ENCODE measurements at places on chromosomes 16 and 17.

GRCh38 chr16:66936462-66936861 lies 1.1 kb downstream of the CES2 start:
- DNase-seq: no peak

DNA sequence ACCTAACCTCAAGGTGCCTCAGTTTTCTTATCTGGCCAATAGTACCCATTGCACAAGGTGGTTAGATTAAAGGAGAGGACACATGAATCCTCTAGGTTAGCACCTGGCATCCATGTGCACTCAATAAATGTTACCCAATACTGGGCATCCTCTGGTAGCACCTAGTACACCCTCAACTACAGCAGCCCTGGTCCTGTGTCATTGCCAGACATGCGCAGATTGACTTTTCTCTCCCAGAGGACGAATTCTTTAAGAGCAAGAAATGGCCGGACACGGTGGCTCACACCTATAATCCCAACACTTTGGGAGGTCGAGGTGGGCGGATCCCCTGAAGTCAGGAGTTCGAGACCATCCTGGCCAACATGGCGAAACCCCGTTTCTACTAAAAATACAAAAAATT lies 7.3 kb downstream of the DUSP3 start:
- no peak for DNase-seq

GRCh38 chr17:77400445-77400870 lies 259.7 kb downstream of the SEC14L1 start:
- DNase-seq: no peak

DNA sequence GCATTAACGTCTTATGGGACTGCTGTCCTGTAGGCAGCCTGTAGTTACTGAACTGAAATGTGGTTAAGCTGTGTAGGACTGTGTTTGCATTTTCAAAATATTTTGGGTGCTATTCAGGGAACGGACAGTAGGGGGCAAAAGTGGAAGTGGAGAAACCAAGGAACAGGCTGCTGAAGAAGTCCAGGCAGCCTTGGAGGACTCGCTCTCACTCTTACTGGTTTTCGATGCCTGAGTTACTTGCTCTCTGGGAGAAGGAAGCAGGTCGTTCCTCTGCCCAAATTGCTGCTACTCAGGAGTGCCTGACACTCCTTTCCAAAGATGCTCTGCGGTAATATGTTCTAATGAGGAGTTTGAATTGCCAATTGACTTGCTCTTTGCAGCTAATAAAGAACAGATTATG lies 64.5 kb upstream of the RBFOX1 start:
- DNase-seq: no peak

GRCh38 chr16:48330189-48330840 lies 54.9 kb downstream of the SIAH1 start:
- DNase-seq: no peak

GRCh38 chr16:78748220-78748929 lies 648.9 kb downstream of the WWOX start:
- no peak for DNase-seq

GRCh38 chr16:89174055-89174827 lies 2.7 kb downstream of the CDH15 start:
- DNase-seq: no peak

- DNase-seq: no peak
These were observed 415 bp upstream of the FOXF1 start for GRCh38 chr16:86509759-86510464.

DNA sequence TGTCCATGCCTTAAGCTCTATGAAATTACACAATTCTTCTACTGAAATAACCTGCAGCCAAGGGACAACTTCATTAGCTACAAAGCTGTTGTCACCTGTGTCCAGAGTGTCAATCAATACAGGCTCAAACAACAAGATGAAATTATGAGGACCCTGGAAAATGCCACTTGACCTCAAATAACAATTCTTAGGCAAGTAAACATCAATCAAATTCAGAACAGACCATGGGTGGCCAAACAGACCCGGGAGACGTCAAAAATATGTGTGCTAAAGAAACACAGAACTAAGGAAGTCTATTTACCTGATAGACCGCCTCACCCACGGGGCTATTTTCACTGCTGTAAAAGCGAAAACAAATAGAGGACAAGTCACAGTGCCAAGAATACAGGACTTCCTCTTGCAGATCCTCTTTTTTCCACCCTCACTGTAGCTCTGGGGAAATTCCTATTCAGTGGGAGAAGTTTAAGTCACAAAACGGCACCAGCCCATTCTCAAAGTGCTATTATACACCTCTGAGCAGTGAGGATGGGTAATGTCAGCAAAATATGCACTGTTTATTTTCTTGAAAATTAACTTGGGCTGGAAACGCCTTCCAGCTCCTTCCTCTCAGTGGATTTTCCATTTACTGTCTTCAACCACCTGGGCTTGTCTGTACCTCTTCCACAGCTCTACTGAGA lies 2.7 kb downstream of the LITAF start:
- DNase-seq: no peak

GRCh38 chr17:21539146-21539545 lies 153.2 kb upstream of the KCNJ18 start:
- DNase-seq: no peak

DNA sequence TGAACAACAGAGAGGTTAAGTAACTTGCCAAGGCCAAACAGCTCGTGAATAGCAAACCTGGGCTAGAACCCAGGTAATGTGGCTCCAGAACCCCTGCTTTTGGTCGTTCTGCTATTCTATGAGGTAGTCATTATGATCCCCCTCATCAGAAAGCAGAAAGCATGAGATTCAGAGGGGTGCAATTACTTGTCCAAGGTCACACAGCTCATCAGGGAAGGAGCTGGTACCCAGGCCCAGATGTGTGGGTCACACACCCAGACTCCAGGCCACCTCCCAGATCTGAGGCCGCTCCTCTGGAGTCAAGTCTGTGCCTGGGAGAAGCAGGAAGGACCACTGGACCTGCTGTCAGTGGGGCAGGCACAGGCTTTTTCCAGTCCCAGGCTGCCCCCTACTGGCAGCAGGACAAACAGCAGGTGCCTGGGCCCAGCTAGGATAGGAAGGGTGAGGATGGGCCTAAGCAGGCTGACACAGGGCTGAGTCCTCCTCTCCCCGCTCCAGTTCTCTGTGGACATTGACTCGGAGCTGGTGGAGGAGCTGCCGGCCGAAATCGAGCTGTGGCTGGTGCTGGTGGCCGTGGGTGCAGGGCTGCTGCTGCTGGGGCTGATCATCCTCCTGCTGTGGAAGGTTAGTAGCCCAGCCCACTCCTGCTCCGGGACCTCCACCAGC lies 7.8 kb upstream of the PDK2 start:
- DNase-seq: no peak

DNA sequence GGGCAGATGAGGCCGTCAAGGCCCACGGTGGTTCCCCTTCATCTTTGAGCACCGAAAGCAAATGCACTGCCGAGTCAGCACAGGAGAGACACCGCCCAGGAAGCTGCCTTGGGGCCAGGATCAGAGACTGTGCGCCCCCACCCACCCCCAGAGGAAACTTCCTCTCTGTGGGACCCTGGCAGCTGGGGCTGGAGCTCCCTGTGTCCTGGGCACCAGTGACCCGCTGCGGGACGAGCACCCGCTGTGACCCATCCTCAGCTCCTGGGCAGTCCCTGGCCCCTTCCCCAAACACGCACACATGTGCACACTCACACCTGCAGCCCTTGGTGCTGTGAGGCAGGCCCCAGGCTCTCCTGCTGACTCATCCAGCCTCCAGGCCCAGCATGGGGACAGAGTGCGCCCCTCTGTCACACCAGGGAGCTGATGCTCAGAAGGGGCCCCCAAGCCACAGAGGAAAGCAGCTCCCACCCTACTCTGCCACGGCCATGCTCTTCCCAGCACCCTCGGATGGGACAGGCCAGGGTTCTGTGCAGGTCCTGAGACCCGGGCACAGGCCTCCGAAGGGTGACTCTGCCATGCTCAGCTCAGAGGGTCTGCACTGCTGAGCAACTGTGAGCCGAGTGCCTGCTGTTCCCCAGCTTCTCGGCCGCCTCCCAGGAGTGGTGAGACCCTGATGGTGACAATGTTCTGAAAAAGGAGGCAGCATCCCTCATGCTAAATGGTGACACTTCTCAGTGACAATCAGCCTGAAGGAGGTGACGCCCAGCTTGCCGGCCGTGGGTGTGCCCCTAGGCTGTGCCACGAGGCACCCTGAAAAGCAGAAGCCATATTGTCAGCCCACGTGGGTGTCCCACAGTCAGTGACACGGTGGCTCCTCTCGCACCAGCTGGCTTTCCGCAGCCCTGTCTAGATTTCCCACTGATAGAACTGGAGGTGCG lies 3.6 kb downstream of the PIEZO1 start:
- DNase-seq: no peak

- DNase-seq: no peak
These were observed 8.8 kb downstream of the FAM171A2 start for GRCh38 chr17:44354582-44355561.

DNA sequence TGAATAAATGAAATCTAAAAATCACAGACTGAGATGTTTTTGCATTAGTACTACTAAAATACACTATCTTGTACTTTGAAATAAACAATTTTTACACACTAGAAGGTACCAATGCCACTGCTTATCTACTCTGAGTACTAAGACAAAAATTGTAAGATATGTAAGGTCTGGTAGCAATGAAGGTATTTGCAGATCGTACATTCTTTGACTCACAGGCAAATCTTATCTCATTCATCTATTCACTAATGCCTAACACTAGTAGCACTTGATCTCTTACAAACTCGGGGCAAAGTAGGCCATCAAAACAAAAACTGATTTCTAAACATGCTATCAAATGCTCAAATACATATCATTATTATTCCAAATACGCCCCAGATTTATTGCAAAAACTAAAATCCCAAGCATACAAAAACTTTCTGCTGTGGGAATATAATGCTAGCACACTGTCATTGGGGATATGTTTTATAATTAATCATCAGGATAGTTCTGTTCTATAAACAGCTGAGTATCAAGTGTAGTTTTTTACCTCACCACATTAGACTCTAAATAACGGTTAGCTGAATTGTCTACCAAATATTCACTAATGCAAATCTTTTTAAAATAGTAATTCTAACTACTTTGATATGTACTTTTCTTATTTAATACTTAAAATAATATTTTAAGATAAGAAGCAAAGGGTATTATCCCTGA lies 68.0 kb downstream of the MED13 start:
- DNase-seq: no peak

- no peak for DNase-seq
These were observed 132.6 kb downstream of the ZNF423 start for GRCh38 chr16:49723310-49723709.

- DNase-seq: no peak
These were observed 5.1 kb downstream of the CFAP119 start for GRCh38 chr16:30756781-30757100.

GRCh38 chr17:58667934-58668597 lies 23.8 kb downstream of the TEX14 start:
- DNase-seq: no peak

DNA sequence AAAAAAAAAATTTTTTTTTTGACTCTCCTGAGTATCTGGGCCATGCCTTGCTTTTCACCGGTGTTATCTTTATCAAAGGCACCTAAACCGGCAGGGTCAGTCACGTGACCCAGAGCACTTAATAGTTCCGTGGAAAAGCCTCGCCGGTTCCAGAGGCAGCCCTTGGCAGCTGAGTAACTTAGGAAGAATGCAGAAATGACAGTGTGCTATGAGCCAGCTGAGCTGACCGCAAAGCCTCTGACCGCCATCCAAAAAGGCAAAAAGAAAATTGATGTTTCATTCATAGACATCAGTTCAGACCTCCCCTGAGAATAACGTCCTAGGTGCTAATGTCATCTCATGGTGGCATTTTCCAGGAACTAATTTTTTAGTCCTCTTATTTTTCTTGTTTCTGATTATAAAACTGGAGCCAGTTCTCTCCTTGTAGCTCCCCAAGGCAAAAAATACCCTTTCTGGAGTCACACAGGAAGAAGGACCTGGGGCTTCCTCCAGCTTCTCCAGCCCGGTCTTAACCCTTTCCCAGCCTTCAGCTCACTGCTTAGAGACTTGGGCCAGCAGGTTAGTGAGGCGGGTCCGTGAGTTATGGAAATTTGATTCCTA lies 122.6 kb downstream of the SOCS1 start:
- no peak for DNase-seq

DNA sequence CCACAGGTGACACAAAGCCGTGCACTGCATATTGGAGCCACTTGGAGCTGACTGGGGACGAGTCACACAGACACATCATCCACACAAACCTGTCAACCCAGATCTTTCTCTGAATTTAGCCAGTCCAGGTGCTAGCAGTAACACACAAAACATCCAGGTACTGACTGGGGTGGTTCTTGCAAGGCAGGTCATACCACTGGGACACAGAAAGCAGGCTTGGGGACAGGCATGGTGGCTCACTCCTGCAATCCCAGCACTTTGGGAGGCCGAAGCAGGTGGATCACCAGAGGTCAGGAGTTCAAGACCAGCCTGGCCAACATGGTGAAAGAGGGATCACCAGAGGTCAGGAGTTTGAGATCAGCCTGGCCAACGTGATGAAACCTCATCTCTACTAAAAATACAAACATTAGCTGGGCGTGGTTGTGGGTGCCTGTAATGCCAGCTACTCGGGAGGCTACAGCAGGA lies 14.9 kb downstream of the ENPP7 start:
- no peak for DNase-seq

GRCh38 chr16:78257376-78257728 lies 157.9 kb downstream of the WWOX start:
- DNase-seq: no peak

- no peak for DNase-seq
These were observed 51.9 kb downstream of the PLCG2 start for GRCh38 chr16:81830845-81831540.

DNA sequence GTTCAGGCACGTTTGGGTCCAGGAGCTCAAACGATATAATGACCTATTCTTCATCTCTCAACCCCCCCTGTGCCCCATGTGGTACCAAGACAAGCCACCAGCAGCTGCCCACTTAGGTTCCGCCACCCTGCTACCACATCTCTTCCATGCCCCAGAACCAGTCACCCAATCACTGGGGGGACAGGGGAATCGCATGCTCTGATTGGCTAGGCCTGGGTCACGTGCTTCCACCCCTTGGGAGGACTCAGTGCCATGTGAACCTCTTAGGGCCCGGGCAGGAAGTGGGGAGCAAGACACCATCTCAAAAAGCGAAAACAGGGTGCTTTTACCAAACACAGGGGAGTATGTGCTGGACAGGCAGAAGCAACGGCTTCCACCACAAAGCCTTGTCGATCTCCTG lies 91.3 kb downstream of the KATNIP start:
- DNase-seq: no peak

GRCh38 chr17:68860941-68861340 lies 94.3 kb downstream of the ABCA8 start:
- DNase-seq: no peak

Measured in nucleus accumbens (tissue), 56 donors.